Cortex of kidney (tissue), 1 donor: ENCODE measurements at places on chromosomes 2 and 18.

- DNase-seq: no peak
Observed at GRCh38 chr2:233832869-233833311, 21.4 kb downstream of the HJURP start.

DNA sequence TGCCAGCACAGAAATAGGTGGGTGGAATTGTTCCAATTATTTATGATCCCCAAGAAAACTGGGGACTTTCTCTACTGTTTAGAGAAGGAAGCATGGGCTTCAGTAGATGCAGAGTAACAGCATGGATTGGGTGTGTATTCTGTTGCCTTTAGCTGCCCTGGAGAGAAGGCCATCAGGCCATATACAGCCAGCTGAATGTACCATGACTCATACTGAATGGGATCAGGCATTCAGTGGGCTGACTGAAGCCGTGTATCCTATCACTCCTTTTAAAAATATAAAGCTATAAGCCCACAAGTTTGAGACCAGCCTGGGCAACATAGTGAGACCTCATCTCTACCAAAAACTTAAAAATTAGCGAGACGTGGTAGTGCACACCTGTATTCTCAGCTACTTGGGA lies 16.7 kb upstream of the PLEKHM3 start:
- DNase-seq: no peak

DNA sequence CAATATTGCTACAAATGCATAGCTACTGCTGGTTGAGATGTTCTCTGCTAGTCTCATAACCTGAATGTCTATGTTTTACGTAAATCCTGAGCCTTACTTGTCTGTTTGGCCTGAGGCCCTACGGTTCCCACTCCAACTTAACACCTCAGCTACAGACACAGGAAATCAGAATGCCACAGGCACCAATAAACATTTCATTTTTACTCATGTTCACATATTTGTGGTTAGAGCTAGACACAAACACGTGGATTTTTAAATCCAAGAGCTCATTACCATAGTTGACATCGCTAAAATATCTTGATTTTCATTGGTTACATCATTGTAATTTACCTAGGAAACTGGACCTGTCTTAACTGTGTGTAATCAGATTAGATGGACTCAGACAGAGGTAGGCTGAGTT lies 263.8 kb upstream of the CDH19 start:
- no peak for DNase-seq

- no peak for DNase-seq
Observed at GRCh38 chr2:100174026-100174431, 31.6 kb upstream of the AFF3 start.

DNA sequence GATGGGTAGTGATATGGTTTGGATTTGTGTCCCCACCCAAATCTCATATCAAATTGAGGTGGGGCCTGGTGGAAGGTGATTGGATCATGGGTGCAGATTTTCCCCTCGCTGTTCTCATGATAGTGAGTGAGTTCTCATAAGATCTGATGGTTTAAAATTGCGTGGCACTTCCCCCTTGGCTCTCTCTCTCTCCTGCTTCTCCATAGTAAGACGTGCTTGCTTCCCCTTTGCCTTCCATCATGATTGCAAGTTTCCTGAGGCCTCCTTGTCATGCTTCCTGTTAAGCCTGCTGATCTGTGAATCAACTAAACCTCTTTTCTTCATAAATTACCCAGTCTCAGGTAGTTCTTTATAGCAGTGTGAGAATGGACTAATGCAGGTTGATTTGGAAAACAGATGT lies 223.2 kb upstream of the APCDD1 start:
- DNase-seq: no peak

DNA sequence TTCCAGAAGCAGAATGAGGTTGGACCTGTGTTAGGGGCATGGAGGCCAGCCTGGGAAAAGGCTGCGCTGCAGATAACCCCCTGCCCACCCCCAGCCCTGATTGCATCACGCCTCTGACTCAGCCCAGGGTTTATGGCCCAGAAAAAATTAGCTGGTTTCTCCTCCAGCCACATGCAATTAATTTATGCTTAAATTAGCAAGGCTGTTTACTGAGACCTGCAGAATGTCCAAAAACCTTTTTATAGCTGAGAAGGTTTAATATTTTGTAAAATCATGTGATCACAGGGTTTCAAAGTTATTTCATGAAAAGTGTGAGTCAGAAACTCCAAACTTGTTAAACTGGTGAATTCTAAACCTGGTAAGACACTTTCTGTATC lies 123.1 kb upstream of the HDAC4 start:
- DNase-seq: no peak

DNA sequence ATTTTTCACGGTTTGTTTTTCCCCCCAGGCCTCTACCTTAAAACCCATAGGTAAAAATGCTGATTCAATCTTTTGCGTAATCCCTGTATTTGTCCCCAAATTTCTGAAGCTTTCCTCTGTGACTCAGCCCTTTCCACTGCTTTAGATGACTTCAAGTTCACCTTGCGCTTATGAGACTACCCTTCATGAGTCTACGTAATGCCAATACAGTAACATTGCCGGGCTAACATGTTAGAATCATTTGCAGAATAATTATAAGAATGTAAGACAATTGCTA lies 283.0 kb downstream of the TMX3 start:
- no peak for DNase-seq

DNA sequence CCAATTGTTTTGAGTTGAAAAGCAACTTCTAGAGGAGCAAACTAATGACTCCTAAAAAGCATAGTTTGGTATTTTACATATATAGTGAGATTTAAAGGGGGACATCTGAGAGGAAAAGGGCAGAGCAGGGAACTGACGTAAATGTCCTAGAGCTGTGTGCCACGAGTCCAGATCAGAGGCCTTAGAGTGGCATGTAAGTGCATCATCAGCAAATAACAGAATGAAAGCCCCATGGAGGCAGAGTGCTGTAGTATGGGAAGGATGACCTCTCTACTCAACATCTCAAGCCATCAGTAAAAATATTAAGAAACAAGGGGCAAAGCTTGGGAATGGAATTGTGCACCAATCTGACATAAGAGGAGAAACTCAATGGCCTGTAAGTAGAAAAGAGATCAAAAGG lies 31.4 kb downstream of the SCG2 start:
- DNase-seq: no peak

- no peak for DNase-seq
Observed at GRCh38 chr18:57635003-57635822, 13.6 kb upstream of the NARS1 start.

DNA sequence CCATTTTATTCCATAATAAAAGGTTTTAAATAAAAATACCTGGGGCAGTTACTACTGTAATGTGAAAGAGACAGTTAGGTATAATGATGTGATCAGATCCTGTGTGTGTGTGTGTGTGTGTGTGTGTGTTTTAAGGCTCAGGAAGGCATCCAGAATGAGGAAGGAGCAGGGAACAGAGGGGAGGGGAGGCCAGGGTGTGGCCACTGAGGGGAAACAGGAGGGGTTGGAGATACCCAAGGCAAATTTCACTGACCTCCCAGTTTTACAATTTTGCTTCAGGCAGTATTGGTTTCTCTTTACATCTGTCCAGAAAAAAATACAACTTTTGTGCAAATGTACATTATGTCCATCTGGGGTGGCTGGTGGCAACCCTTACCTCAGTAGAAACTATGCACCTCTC lies 163.5 kb upstream of the FBXO11 start:
- DNase-seq: no peak

- no peak for DNase-seq
Observed at GRCh38 chr18:38957736-38958135, 1392.1 kb upstream of the CELF4 start.

- no peak for DNase-seq
Observed at GRCh38 chr2:182291296-182291695, 135.5 kb downstream of the PDE1A start.

- no peak for DNase-seq
Observed at GRCh38 chr2:110818767-110819481, 86.6 kb downstream of the ACOXL start.
